ENCODE measurements at places on chromosomes 7 and 10. TPM values are rescaled to one million over a fixed set of nuclear protein-coding genes. Genes with fewer than 3 reads are reported as not detected.

GRCh38 chr10:89283936-89284475 lies 17.8 kb upstream of the IFIT2 start:
- H3K4me1 ChIP-seq = no peaks in the 10 kb centered on the region
- peaks cover 30% of the 10 kb centered on the region for H3K27me3 ChIP-seq
- H3K27ac ChIP-seq = no peak overlapping the region
- H3K36me3 ChIP-seq = no peaks in the 10 kb centered on the region
- H3K4me3 ChIP-seq = no peak overlapping the region

DNA sequence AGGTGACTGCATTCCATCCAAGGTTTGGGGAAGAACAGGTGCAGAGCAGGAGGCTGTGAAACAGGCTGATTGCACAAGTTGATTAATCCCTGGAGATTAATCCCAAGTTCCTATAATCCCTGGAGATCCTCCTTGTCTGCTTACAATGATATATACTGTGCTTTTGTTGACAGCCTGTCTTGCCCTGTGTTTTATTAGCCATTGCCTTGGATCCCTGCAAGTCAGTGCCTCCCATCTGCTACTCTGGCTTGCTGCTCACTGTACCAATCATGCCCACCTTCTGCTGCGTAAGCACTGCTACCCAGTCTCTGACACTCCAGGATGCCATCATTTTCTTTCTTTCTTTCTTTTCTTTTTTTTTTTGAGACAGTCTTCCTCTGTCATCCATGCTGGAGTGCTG lies 65.4 kb downstream of the ANKRD61 start:
- DNase-seq = no peak
- H3K27me3 ChIP-seq = peaks cover 24% of the 10 kb centered on the region
- H3K27ac ChIP-seq = no peak overlapping the region
- no peaks in the 10 kb centered on the region for H3K4me1 ChIP-seq
- H3K36me3 ChIP-seq = no peaks in the 10 kb centered on the region
- H3K4me3 ChIP-seq = no peak overlapping the region

GRCh38 chr10:118508355-118508754 lies 87.1 kb downstream of the PRLHR start:
- H3K36me3 ChIP-seq = no peaks in the 10 kb centered on the region
- H3K27me3 ChIP-seq = peaks cover 33% of the 10 kb centered on the region
- H3K27ac ChIP-seq = no peak overlapping the region

DNA sequence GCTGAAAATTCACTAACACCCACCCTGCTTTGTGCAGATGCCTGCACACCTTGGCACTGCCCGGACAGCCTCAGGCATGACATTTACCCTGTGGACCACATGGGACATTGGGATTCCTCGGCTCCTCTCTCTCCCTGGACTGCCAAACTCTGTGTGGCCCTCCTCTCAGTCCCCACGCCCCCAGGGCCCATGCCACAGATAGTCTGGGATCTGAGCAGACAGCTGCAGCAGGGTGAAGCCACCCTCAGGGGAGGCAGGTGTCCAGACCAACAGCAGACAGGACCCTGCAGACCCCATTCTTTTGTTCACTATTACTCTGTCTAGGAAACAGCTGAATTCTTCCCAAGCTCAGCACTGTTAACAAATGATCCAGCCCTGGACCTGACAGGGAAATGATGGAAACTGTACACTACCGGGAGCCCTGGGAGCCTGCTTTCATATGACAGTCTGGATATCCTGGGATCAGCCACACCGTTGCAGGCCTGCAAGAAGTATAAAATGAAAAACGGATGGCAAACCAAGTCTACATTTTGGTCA lies 83.4 kb downstream of the VOPP1 start:
- H3K4me3 ChIP-seq = no peak overlapping the region
- peaks cover 15% of the 10 kb centered on the region for H3K36me3 ChIP-seq
- peaks cover 21% of the 10 kb centered on the region for H3K4me1 ChIP-seq

DNA sequence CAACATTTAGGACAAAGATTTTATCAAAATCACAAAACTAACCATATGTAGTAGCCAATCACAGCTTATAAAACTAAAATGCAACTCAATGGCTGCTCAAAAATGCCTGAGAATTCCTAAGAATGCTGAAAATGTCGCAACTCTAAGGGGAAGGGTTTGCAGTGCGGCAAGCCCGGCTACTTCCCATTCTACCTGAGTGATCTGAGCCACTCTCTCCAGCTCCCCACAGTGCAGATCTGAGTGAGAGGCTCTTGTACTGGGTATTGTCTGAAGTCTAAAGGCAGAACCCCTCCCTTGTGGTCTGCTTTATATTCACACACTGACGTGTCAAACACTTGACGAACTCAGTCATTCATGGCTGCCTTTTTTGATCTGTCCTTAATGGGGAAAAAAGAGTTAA lies 28.9 kb downstream of the RAB11FIP2 start:
- no peak overlapping the region for H3K27ac ChIP-seq
- no peak for DNase-seq
- H3K4me1 ChIP-seq = no peaks in the 10 kb centered on the region
- H3K36me3 ChIP-seq = peaks cover 5% of the 10 kb centered on the region

- H3K27ac ChIP-seq = no peak overlapping the region
- no peaks in the 10 kb centered on the region for H3K36me3 ChIP-seq
- no peak overlapping the region for H3K4me3 ChIP-seq
- peaks cover 3% of the 10 kb centered on the region for H3K27me3 ChIP-seq
- H3K4me1 ChIP-seq = no peaks in the 10 kb centered on the region
Observed at GRCh38 chr7:33750177-33750576, 155.2 kb upstream of the BMPER start.

DNA sequence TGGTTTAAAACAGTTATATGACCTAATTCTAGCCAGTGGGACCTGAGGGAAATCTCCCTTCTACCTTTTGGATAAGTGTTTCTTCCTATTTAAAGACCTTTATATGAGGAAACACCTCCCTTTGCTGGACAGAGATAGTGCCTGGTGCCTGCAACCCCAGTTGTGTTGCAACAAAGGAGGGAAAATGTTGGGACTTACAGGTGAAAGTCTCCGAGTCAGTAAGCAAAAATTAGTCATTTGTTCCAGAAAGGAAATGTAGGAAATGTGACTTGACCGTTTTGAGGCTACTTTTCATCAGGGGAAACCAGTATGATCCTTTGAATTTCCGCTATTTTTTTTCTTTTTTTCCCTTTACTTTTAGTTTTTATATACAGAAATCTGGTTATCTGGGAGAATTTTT lies 165.5 kb downstream of the DKK1 start:
- no peaks in the 10 kb centered on the region for H3K36me3 ChIP-seq
- no peak overlapping the region for H3K4me3 ChIP-seq
- no peak for DNase-seq
- no peak overlapping the region for H3K27ac ChIP-seq
- no peaks in the 10 kb centered on the region for H3K4me1 ChIP-seq

DNA sequence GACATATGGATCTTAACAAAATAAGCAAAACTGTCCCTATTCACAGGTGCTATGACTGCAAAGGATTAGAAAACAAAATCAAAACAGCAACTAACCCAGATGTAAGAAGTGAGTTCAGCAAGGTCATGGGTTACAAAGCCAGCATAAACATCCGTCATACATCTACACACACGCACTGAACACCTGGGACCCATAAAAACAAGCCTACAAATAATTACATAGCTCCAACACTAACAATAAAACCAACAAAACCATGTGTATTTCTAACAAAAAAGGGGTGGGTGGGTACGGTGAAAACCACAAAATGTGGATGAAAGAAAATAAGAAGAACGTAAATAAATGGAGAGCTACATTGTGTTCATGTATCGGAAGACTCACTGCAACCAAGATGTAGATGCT lies 256.8 kb downstream of the ELFN1 start:
- no peak for DNase-seq
- no peak overlapping the region for H3K27ac ChIP-seq
- H3K36me3 ChIP-seq = peaks cover 10% of the 10 kb centered on the region
- no peak overlapping the region for H3K4me3 ChIP-seq

FRAT1 gene
- total RNA-seq = 5.5 TPM

DNA sequence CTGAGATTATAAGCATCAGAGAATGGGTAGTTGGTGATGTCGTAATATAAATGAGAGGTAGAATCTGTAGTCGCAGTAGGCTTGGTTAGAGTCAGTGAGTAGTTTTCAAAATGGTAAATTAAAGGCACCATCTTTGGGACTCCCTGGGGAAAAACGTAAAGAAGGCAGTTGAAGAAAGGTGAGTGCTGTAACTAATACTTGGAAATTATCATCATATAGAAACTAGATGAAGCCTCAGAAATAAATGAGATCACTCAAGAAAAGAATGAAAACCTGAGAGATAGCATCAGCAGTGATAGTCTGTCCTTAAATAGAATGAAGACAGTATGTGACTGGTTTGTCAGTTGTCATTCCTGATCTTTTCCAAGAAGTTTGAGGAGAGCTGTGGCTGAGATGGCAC lies 23.8 kb downstream of the PALS2 start:
- no peak for DNase-seq
- H3K4me3 ChIP-seq = no peak overlapping the region
- H3K27ac ChIP-seq = no peak overlapping the region
- peaks cover 6% of the 10 kb centered on the region for H3K4me1 ChIP-seq
- no peaks in the 10 kb centered on the region for H3K27me3 ChIP-seq

- H3K4me1 ChIP-seq = peaks cover 2% of the 10 kb centered on the region
- no peak overlapping the region for H3K4me3 ChIP-seq
- DNase-seq = no peak
- H3K27me3 ChIP-seq = peaks cover 20% of the 10 kb centered on the region
- no peaks in the 10 kb centered on the region for H3K36me3 ChIP-seq
Observed at GRCh38 chr10:44379907-44380306, 5.0 kb downstream of the CXCL12 start.

DNA sequence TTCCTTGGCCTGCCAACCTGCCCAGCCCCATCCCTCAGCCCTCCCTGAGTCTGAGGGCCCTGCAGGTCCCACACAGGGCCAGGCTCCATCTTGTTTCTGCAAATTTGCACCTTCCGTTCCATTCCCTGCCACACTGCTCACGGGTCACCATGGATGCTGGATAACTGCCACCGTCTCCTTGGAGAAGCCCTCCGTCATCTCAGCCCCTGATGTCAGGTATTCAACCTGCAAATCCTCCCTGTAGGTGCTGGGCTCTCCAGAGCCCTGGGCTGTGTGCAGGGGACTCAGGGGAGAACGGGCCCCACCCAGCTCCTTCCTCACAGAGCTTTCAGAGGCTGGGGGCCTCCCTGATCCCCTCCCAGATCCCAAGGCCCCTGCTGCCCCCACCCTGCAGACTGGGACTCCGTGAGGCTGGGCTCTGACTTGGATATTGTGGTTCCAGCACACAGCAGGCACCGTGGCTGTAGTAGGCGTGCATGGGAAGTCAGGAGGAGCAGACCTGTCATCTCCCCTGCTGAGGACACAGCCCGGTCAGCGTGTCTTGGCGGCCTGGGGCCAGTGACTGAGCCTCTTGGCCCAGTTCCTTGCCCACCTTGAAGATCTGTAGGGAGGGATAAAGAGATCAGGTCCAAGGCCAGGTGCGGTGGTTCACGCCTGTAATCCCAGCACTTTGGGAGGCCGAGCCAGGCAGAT lies 121.7 kb upstream of the TNRC18 start:
- DNase-seq = no peak
- H3K4me1 ChIP-seq = peaks cover 7% of the 10 kb centered on the region
- H3K27ac ChIP-seq = no peak overlapping the region
- no peaks in the 10 kb centered on the region for H3K36me3 ChIP-seq
- peaks cover 7% of the 10 kb centered on the region for H3K27me3 ChIP-seq

GRCh38 chr7:154583454-154583853 lies 419.5 kb downstream of the PAXIP1 start:
- no peak for DNase-seq
- no peaks in the 10 kb centered on the region for H3K36me3 ChIP-seq

GRCh38 chr10:27100813-27101347 lies 586 bp upstream of the ANKRD26 start:
- DNase-seq = peak; percentile 55
- peak overlapping the region; percentile 84 for H3K27ac ChIP-seq
- H3K4me1 ChIP-seq = peaks cover 43% of the 10 kb centered on the region
- peak overlapping the region; percentile 79 for H3K4me3 ChIP-seq
- H3K27me3 ChIP-seq = peaks cover 2% of the 10 kb centered on the region

GRID2IP gene
- 0.26 TPM for total RNA-seq

DNA sequence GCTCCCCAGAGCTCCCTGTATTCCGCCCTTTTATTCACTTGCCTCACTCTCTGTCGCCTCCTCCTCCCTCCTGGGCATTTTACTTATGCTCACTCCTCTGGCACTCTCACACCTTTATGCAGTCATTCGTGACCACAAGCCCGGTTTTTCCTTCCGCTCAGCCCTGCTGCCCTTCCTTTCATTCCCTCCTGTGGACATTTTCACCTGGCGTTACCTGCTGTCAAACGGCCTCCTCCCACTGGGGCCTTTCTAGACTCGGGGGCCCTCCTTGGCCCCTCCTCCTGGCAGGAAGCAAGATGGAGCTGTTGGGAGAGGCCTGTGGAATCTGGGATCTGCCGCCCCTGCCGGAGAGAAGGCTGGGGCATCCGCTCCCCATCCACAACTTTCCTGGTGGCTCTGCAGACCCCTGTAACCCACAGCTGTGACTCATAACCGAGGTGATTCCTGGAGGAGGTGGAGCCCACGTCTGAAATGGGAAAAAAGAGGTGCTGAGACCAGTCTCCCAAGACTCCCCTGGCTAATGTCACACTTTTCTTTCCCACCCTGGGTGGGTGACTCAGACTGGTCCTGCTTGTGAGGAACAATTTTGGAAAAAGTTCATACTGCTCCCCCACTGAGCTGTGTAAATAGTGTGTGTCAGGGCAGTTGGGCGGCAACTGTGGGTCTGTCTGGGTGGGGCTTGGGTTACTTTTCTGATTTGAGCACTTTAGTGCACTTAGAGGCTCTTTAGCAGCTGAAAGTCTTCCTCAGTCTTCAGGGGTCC lies 1.2 kb downstream of the VCL start:
- DNase-seq = no peak
- H3K27ac ChIP-seq = peak overlapping the region; percentile 75
- peaks cover 33% of the 10 kb centered on the region for H3K4me1 ChIP-seq
- H3K4me3 ChIP-seq = peak overlapping the region; percentile 86

GRCh38 chr7:4084271-4084670 lies 597.8 kb upstream of the FOXK1 start:
- no peak for DNase-seq
- H3K4me3 ChIP-seq = no peak overlapping the region
- no peak overlapping the region for H3K27ac ChIP-seq
- H3K36me3 ChIP-seq = no peaks in the 10 kb centered on the region

EXOC4 gene
- total RNA-seq = 68.6 TPM

Data from activated CD8-positive, alpha-beta memory T cell treated with anti-CD3 and anti-CD28 coated beads, Interleukin-2, amount 10 ng/mL, durations not matched to agents 7 days and 5 days (primary cell).